CD4-positive, alpha-beta T cell treated with Interleukin-6 at 100 ng/mL for 8 hours (primary cell): ENCODE measurements at places on chromosomes 5 and 9.
A peak's percentile ranks its signal among the peaks of the same experiment; 100 is the strongest.

- no peak for DNase-seq
These were observed 10.0 kb upstream of the DELE1 start for GRCh38 chr5:141913560-141914198.

GRCh38 chr5:23072179-23072578, 219.0 kb upstream of the CDH12 start:
- no peak for DNase-seq

DNA sequence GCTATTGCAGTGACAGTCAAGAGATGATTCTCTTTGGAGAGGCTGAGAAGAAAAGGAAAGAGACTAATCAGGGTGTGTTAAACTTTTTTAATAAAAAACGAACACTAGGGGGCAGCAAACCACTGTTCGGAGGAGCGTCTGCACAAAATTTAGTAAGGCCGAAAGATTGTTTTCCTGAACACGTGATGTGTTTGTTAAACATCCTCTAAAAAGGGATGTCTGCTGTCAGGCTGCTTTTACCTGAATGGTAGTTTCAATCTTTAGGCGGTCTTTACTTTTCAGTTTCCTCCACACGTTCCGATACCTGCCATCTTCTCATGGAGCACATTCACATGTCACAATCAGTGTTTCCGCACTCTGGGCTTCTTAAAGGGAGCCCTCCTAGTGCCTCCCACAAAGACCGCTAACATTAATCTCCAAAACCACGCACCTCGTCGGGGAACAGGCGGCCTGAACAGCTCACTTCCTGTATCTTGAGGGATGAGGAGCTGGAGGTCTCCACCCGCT, 125.2 kb downstream of the GPBP1 start:
- DNase-seq: peak; percentile 74

GRCh38 chr9:92634712-92635605, 35.0 kb downstream of the IPPK start:
- DNase-seq: peak; percentile 38

GRCh38 chr5:127993476-127993875, 90.1 kb upstream of the SLC12A2 start:
- no peak for DNase-seq

DNA sequence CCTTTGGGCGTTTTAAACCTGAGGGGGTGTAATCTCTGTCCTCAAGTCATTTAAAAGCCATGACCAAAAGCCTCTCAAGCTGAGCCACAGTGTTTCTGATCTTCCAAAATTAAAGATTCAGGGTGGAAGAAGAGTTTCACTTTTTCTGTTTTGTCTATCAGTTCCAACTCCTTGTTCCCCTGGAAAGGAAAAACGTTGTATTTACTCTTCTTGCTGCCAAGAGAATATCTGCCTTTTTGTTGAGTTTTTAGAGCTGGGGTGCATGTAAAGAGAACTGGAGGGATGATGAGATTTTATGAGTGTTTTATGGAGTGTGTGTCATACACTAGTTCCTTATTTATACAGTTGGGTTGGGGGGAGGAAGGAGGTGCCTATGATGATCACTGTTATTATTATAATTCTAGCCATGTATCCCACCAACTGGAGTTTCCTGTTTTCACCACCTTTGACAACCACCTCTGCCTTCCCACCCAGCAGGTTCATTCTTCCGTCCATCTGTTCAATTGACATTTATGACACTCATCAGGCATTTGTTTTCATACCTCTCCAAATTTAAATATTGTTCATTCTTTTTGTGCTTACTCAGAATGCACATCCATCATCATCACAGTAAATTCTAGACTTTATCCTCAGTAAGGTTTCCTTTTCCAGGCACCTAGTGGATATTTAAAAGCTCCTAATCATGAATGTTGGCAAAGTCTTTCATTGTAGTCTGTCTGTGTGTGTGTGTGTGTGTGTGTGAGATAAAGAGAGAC, 97.9 kb upstream of the MPDZ start:
- DNase-seq: no peak

DNA sequence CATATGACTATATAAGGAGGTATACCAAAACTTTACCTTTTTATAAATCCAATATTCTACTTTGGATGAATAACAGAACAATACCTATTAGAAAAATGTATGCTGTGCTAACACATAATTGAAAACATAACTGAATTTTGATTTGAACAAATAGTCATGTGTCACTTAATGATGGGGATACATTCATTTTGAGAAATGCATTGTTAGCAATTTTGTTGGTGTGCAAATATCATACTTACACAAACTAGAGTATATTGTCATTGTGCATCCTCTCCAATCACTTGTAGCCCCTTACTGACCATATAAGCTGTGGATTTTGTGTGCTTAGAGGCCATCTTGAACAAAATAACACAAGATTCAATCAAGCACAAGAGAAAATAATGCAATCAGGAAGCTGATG, 72.3 kb upstream of the SLCO4C1 start:
- DNase-seq: no peak

GRCh38 chr5:87169300-87169991, 98.2 kb upstream of the RASA1 start:
- DNase-seq: no peak

GRCh38 chr9:136204145-136204805, 653 bp downstream of the LHX3 start:
- no peak for DNase-seq
